Activated naive CD8-positive, alpha-beta T cell treated with anti-CD3 and anti-CD28 coated beads for 36 hours (primary cell): ENCODE measurements at places on chromosomes 11 and 22.
A peak's percentile ranks its signal among the peaks of the same experiment; 100 is the strongest.

DNA sequence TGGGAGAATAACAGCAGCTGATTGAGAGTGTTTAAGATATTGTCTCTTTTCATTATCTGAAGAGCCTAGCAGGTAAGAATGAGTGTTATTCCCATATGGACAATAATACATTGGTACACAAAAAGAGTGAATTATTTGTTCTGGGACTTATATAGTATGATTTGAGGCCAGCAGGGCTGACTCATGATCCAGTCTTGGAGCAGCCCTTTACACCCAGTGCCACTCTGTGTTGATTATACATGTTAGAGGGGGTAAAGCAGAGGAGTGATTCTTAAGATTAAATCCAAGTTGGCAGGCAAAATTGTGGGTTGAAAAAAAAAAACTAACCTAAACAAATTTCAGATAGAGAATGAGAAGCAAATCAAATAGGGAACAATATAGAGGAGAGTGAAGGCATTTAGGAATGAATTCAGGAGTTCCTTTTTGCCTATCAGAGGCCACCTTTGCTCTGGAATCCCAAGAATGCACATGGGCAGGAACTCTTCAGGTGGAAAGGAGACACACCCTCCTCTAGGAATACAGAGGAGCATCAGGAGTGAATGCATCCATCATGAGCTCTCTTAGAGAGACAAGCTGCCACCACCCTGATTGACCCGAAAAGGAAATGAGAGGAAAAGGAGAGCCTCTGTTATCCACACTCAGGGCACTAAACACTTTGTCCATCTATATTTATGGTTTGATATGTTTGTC is 19.2 kb upstream of the MRGPRX1 start:
- no peak for DNase-seq

GRCh38 chr11:86458294-86459001 is 83.8 kb downstream of the CCDC81 start:
- DNase-seq, result no peak

- peak; percentile 37 for DNase-seq
Observed at GRCh38 chr11:94151903-94152677, 23.4 kb downstream of the PANX1 start.

GRCh38 chr22:49760630-49761571 is 66.8 kb downstream of the BRD1 start:
- no peak for DNase-seq

DNA sequence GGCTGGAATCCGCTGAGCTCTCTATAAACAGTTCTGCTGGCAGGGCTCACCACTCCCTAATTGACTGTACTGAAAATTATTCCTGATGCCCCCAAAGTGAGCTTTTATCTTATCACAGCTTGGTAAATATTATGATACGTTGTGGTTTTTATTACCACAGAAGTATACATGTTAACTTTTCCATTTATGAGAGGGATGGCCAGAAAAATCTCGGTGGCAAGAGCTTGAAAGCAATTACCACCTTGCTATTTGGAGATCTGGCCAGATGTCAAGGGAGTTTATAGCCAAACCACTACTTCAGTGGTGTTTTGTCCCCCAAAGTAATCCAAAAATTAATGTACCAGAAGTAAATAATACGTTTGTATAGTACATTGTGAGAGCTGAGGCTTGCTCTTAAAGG is 75.4 kb upstream of the RCN1 start:
- no peak for DNase-seq

DNA sequence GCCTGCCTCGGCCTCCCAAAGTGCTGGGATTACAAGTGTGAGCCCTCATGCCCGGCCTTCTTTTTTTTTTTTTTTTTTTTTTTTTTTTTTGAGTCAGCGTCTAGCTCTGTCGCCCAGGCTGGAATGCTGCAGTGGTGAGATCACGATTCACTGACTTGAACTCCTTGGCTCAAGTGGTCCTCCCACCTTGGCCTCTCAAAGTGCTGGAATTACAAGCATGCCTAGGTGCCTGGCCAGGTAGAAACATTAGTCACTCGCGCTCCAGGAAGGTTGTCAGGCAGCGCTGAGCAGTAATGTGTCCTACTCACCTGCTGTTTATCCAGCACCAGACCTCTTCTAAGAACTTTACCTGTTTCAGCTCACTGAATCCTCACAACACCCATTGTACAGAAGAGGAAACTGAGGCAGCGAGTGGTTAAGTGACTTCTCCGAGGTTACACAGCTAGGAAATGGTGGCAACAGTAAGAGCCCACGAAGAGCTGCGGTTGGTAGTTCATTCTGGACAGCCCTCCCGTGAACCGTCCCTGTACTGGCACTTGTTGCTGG is 496 bp upstream of the CST6 start:
- no peak for DNase-seq

GRCh38 chr22:48640890-48641841 is 1186.5 kb downstream of the BRD1 start:
- DNase-seq, result no peak

- DNase-seq, result no peak
Observed at GRCh38 chr11:8248786-8249185, 14.9 kb downstream of the LMO1 start.

DNA sequence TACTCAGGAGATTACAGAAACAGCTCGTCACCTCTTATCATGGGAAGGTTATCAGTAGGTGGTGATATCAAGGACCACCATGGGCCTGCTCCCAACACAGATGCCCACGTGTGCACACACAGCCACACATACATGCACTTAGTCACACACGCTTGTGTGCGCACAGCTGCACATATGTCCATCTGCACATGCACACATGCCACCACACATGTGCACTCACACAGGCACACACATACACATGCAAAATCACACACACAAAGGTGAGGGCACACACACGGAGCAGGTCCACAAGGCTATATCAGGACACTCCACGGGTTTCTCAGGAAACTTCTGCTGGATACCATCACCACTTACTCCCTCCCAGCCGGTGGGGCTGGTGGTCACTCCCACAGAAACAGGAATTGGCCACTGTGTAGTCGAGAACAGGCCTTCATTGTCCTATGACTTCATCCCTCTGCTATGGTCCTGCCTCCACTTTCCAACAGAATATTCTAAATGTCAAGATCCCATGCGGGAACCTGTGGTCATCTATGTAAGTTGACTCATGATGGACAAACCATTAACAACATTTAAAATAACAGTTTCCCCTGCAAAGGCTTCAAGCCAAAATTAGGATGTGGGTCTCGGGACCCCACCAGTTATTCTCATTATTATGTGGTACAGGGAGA is 2.2 kb downstream of the C11orf24 start:
- DNase-seq, result no peak

- no peak for DNase-seq
Observed at GRCh38 chr22:44120314-44120704, 60.4 kb upstream of the PARVG start.

GRCh38 chr11:93216511-93217101 is 18.8 kb upstream of the SLC36A4 start:
- no peak for DNase-seq

DNA sequence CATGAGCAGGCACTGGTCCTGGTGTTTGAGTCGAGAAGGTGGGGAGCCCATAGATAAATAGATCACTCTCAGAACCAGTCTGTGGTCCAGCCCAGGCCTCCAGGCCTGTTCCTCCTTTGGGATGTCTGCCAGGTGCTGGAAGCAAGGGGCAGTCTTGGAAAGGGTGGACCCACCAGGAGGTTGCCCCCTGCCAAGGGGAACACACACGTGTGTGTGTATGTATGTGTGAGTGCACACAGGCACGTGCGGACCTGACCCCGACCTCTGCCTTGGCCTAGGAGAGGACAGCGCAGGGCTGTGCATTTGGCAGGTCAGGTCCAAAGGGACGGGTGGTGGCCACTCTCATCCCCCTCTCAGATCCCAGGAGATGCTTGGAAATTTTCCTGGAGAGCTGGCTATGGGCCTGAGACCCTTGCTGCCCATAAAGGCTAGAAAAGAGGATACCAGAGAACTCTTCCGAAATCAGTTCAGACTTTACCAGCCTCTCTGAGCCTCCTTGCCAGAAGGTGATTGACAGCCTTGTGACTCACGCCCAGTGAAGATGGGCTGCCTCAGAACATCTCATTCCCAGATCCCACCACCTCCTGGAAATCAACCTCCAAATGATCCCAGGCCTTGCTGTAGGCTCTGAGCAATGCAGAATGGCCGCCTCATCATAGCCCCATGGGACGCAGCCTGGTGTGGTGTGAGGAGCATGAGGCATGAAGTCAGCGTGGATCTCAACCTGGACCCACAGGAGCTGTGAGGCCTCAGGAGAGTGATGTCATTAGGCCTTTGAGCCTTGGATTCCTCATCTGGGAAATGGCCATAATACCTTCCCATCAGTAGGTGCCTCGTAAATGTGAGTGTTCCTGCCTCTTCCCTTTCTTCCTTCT is 24.0 kb upstream of the CREB3L1 start:
- DNase-seq, result no peak

GRCh38 chr11:74670171-74670570 is 61.1 kb downstream of the CHRDL2 start:
- DNase-seq, result no peak

GRCh38 chr11:2913019-2913431 is 16.2 kb downstream of the PHLDA2 start:
- DNase-seq, result no peak

DNA sequence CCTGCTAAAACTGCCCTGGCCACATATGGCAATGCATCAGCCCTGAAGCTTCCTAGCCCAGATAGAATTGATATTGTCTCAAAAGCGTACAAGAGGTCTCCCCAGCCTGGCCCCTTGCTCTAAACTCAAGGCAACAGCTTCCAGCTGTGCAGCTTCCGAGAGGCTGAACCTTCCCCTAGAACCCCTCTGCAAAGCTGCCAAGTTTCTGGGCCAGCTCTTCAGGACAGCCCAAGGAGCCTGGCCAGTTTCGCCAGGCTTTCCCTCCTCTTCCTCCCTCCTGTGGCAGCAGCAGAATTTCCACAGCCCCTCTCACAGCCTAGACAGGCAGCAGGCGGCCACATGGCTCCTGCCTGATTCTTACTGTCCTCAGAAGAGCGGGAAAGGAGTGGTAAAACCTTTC is 34.5 kb downstream of the NUMA1 start:
- no peak for DNase-seq

DNA sequence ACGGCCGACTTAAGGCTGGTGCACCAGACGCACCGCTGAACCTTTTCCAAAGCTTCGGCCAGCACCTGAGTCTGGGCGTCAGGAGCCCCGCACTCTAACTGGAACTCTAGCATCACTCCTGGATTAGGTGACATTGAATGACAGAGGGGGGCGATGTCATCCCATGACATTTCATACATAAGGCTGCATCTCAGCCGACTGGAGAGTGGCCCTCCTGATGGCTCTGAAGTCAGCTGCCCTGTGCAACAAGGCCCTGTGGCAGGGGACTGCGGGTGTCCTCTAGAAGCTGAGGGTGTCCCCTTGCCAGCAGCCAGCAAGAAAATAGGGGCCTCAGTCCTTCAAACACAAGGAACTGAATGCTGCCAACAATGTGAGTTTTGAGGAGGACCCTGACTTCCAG is 10.1 kb upstream of the FADS3 start:
- no peak for DNase-seq

GRCh38 chr11:43979571-43980219 is 37.3 kb downstream of the C11orf96 start:
- no peak for DNase-seq

GRCh38 chr22:47382164-47382890 is 619.9 kb downstream of the TBC1D22A start:
- no peak for DNase-seq

DNA sequence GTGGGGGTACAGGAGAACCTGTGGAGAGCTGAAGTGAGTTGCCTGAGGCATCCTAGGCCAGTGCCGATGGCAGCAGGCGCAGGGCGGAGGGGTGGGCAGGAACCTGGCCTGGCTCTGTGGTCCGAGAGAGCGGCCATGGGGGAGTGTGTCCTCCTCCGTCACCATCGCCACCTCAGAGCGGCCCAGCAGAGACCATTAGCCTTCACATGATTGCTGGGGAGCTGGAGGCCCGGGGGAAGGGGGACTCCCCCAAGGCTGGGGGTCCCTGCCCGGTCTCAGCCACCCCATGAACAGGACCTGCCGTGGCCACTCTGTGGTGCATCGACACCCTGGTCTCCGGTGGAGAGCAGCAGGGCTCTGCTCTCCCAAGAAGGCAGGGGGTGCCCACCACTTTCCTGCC is 4.1 kb downstream of the OMP start:
- DNase-seq, result no peak

DNA sequence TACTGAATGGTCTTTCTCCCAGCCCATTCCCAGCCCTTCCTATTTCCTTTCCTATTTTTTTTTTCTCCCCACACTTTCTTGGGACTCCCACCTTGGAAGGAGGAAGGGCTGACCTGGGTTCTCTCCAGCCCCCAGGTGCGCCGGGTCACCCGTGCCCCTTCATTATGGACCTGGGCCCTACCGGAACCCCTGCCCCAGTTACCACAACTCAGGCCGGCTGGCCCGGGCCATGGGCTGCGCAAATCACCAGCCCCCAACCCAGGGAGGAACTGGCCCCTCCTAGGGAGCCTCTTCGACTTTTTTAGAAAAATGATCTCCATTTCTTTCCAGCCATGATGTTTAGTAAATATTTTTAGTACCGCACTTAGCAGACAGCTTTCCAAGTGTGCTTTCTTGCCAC is 62.2 kb downstream of the MORC2 start:
- DNase-seq, result no peak

GRCh38 chr22:19784384-19785175 is 24.0 kb downstream of the TBX1 start:
- DNase-seq, result no peak

- no peak for DNase-seq
Observed at GRCh38 chr22:37277384-37277783, 4.9 kb upstream of the CYTH4 start.

- DNase-seq, result no peak
Observed at GRCh38 chr11:66651016-66651415, 12.5 kb downstream of the RBM4 start.

- no peak for DNase-seq
Observed at GRCh38 chr11:12116425-12117032, 6.1 kb downstream of the MICAL2 start.

GRCh38 chr11:60890696-60891095 is 15.7 kb downstream of the PRPF19 start:
- DNase-seq, result no peak

GRCh38 chr22:26614322-26614721 is 3.5 kb downstream of the CRYBB1 start:
- no peak for DNase-seq

DNA sequence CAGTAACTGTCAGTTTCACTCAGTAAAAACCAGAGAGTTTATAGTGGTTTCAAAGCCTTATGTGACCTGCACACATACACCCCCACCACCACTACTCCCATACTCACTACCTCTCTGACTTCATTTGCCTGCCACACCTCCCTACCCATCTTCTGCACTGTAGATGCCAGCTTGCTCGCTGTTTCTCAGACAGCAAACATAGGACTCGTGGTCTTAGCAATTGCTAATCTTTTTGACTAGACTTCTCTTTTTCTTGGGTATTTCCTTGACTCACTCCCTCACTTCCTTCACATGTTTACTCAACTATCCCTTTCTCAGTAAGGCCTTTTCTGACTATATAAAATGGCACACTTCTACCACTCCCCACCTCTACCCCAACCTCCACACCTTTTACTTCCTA is 27.8 kb downstream of the CEP295 start:
- no peak for DNase-seq

- DNase-seq, result peak; percentile 21
Observed at GRCh38 chr22:33579448-33580093, 340.7 kb downstream of the LARGE1 start.
